ENCODE measurements at places on chromosomes 7 and 10.

DNA sequence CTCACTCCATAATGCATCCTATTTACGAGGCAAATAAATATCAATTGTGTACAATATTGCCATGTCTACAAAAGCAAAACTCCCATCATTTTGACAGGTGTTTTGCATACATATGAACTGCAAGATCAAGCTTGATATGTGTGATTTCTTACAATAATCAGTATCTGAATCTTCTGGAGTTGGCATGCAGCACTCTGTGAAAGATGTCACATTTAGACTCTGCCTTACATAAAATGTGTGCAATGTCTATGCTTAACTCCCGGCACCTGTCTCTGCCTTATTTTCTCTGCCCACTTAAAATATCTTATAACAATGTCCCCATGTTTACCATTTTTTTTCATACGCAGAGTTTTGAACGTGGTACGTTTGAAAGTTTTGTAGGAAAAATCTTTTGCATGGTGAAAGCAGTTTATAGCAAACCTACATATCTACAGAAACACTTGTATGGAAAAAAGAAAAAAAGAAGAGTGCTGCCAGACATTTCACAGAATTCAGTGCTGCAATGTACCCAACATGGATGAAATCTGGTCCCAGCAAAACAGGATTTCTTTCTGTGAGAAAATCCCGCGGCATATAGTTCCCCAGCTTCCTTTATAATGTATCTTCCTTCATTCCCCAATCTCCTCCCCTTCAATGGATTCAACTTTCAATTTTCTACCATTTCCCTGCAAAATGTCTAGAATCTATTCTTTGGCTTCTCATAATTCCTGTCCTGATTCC, 114.1 kb upstream of the NRP1 start:
- no peak for DNase-seq

GRCh38 chr10:97270523-97271154, 21.8 kb downstream of the ARHGAP19 start:
- no peak for DNase-seq

DNA sequence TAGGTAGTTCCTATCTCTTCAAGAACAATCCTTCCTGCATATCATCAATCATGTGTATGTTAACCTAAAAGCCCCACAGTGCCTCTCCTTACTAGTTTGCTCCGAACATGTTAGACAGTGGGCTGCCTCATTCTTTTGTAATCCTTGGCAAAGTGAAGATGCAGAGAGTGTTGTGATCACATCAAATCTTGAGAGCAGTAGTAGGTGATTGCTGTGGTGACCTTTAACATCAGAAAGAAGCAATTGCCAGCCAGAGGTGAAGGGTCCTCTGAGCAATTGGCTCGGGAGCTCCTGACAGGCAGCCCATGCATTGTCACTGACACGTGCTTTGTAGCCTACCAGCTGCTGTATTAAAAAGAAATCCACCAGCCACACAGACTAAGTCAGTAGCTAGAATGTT, 19.6 kb upstream of the GSTK1 start:
- no peak for DNase-seq

DNA sequence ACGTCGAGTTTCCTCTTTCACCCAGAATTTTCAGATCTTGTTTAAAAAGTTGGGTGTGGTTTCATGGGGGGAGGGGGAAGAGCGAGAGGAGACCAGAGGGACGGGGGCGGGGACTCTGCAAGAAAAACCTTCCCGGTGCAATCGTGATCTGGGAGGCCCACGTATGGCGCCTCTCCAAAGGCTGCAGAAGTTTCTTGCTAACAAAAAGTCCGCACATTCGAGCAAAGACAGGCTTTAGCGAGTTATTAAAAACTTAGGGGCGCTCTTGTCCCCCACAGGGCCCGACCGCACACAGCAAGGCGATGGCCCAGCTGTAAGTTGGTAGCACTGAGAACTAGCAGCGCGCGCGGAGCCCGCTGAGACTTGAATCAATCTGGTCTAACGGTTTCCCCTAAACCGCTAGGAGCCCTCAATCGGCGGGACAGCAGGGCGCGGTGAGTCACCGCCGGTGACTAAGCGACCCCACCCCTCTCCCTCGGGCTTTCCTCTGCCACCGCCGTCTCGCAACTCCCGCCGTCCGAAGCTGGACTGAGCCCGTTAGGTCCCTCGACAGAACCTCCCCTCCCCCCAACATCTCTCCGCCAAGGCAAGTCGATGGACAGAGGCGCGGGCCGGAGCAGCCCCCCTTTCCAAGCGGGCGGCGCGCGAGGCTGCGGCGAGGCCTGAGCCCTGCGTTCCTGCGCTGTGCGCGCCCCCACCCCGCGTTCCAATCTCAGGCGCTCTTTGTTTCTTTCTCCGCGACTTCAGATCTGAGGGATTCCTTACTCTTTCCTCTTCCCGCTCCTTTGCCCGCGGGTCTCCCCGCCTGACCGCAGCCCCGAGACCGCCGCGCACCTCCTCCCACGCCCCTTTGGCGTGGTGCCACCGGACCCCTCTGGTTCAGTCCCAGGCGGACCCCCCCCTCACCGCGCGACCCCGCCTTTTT, at the start of gene VIM:
TSS of gene VIM (plus strand) at position 151 of the 925 bp plus-strand sequence. CDS start 1,182 bp downstream, outside the sequence.
- DNase-seq, result peak; percentile 90

DNA sequence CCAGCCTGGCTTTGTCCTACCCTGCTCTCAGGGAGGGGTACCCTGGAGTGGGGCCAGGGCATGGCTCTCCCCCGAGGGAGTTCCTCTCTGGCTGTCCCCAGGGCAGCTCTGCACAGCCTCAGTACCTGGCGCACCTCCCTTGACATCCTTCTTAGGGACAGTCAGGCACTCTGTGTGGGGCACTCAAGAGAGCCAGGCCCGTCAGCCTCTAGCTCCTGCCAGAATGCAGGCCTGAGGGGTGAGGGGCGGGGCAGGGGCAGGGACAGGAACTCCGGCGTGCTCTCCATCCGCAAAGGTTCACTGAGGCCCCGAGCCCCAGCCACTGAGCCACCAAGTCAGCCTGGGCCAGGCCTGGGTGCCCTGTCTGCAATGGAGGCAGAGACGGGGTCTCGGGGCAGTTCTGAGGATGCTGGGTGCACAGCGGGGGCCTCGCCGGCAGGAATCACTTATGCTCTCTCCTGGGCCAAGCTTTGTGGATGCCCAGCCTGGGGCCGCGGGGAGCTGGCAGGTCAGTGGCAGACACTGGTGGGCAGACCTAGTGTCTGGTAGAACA, 10.1 kb downstream of the LIMK1 start:
- DNase-seq, result no peak

GRCh38 chr10:5685764-5686240, 1.2 kb downstream of the TASOR2 start:
- no peak for DNase-seq

DNA sequence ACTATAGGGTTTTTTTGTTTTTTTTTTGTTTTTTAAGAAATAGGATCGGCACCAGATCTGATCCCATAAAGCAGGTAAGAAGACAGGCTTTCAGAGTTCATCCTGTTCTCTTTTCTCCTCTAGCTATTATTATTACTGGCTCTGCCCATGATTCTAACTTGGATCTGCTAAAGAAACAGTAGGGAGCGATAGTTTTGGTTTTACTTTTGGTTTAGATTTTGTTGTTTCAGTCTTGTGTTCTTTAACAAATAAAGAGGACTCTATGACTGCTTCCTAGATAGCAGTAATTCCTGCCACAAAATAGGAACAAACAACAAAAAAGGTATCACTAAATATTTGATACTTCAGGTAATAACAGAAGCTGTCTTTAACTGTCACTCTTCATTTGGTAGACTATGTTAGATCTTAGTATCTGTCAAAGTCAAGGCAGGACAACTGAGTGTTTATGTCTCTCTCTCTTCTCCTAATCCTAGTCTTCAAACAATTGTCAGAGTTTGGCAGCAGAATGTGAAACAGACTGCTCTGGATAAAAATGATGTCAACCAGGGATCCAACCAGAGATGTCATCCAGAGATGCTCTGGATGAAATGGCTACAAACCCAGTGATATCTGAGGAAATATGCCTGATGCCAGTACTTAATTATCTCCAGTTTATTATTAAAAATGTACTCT, 99.8 kb downstream of the KMT2C start:
- DNase-seq, result no peak

DNA sequence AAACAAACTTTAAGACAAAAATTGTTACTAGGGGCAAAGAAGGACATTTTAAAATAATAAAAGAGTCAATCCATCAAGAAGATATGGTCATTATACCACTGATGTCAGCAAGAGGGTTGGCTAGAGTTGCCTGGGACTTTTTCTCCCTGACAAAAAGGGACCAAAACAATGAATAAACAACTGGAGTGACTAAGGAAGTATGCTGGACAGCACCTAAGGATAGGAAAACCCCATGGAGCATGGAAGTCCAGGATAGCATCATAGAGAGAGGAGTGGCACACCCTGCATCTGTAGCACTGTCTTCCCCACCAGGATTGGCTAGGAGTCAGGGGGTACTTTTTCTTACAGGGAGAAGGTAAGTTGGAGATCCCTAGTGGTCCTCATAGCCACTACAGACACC, 73.5 kb upstream of the MACROH2A2 start:
- DNase-seq, result no peak

- DNase-seq, result no peak
Measured at GRCh38 chr10:103969436-103969835, 2.5 kb downstream of the SLK start.

GRCh38 chr7:117158941-117159697, 163.7 kb downstream of the WNT2 start:
- no peak for DNase-seq

DNA sequence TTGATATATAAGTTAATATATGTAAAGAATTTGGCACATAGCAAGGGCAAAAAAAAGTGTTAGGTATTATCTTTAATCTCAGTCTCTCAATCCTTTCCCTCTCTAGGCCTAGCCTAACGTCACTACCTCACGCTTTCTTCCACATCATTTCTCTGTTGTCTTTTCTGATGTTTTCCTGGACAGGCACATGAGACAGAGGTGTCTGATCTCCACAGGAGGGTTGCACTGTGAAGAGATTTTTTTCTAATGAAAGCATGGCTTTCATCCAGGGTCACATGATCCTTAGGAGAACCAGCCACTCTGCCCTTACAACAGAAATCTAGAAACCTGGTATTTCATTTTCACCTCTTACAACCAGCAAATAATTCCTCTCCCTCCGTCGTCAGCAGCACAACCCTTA, 1268.3 kb downstream of the XPNPEP1 start:
- no peak for DNase-seq

- DNase-seq, result no peak
Measured at GRCh38 chr7:111108000-111108399, 17.1 kb downstream of the LRRN3 start.

- DNase-seq, result no peak
Measured at GRCh38 chr10:14616955-14617730, 157.6 kb downstream of the FAM107B start.

All from pulmonary artery endothelial cell (primary cell).